WTC11 (cell line): ENCODE measurements at places on chromosomes 4 and X. TPM values are rescaled to one million over a fixed set of nuclear protein-coding genes. Genes with fewer than 3 reads are reported as not detected.

- DNase-seq = no peak
- H3K27me3 ChIP-seq = peaks cover 10% of the 10 kb centered on the region
- H3K4me1 ChIP-seq = no peaks in the 10 kb centered on the region
- H3K4me3 ChIP-seq = no peak overlapping the region
- no peak overlapping the region for H3K27ac ChIP-seq
- H3K36me3 ChIP-seq = peaks cover 25% of the 10 kb centered on the region
Observed at GRCh38 chr4:9384126-9384525, 21.2 kb downstream of the USP17L30 start.

DNA sequence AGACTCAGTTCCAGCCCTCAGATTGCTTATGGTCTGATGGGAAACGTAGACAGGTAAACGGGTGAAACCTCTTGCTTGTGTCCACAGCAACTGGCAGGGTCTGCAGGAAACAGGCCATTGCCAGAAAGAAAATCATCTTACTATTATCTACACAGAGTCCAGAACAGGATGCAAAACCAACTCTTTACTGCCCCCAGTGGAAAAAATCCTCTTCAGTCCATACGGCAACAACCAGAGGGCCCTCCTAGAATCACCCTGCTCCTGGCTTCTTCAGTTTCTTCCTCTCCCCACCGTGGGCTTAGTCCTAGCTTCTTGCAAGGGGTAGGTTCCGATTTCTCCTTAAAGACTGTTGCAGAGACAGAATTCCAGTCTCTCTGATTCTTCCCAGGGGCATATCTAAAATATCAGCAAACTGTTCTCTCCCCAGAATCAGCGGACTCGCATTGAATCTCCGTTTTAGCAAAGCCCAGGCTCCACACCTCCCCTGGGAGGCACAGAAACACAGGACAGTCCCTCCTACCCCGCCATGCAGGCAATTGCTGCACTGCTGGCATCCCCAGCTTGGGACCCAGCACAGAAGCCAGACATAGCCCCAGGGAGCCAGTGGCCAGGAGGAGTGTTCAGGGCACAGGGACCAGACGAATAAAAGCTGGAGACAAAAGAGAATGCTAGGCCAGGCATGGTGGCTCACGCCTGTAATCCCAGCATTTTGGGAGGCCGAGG, 41.0 kb upstream of the SH3RF1 start:
- peaks cover 4% of the 10 kb centered on the region for H3K4me1 ChIP-seq
- H3K27ac ChIP-seq = peak overlapping the region; percentile 8; the same call in 1 of the 2 replicates
- DNase-seq = peak; percentile 30
- 0 out of 2 replicates have a peak, but pooled peaks cover 3% of the 10 kb centered on the region for H3K36me3 ChIP-seq
- H3K27me3 ChIP-seq = no peaks in the 10 kb centered on the region
- no peak overlapping the region for H3K4me3 ChIP-seq

GRCh38 chr4:3673716-3674478, 92.3 kb upstream of the ADRA2C start:
- no peak overlapping the region for H3K27ac ChIP-seq
- no peaks in the 10 kb centered on the region; the same call in 1 of the 2 replicates for H3K27me3 ChIP-seq
- H3K4me3 ChIP-seq = no peak overlapping the region
- no peaks in the 10 kb centered on the region for H3K36me3 ChIP-seq

Gene CNGA1
- 0.50 to 1.9 TPM (median 1.1 TPM) in 3 replicates for total RNA-seq

Gene PDGFC
- 3.1 to 5.3 TPM (median 3.5 TPM) in 3 replicates for total RNA-seq
